SHP77 (cell line): ENCODE measurements at places on chromosomes 13 and 19.

DNA sequence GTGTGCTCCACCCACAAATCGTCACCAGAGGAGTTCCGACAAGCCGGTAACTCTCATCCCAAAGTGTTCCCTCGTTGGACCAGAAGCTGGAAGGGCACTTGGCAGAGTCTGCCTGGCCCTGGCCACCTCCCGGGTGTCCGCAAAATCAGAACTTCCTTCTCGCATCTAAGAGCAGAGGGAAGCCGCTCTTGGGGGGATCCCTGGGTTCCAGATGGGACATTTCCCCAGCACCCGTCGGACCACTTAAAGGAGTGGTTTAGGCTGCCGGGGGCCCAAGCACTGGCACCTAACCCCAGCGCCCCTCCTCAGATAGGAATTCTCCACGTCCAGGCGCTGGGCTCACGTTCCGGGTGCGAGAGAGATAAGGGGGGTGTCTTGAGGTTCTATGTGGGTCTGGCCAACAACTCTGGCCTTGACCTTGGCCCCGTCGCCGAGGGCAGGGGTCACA, 857 bp upstream of the MAP2K7 start:
- no peak for DNase-seq

DNA sequence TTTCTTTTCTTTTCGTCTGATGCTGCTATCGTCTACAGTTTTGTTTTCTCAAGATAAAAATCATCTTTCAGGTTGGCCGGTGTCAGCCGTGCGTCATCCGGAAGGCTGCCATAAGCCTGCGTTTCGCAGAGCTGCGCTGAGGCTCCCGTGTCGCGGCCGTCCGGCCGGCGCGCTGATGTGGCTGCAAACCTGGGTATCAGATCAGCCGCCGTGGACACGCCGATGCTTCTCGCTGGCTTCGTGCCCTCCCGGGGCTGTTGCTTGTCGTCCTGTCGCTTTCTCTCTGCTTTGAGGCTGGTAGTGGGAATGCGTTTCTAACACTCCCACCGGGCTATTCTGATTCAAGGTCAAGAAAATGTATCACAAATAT, 45.9 kb upstream of the TFDP1 start:
- DNase-seq: no peak

DNA sequence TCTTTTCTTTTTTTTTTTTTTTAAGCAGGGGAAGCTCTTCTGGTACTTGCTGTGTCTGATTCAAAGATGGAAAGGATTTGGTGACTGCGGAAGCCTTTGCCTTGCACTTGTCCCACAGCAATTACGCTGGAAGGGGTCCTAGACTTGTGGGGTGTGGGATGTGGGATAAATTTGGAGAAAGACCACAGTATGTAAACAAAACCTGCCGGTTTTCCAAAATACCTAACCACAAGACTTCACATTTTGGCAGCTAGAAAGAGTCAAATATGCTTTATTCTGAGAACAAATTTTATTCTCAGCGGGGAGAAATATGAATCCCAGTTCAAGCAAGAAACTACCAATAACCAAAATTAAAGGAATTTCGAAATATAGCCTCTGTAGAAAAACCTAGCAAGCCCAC, 176.5 kb downstream of the SPRY2 start:
- no peak for DNase-seq

- DNase-seq: no peak
These were observed 6.0 kb downstream of the A1BG start for GRCh38 chr19:58346961-58347929.

DNA sequence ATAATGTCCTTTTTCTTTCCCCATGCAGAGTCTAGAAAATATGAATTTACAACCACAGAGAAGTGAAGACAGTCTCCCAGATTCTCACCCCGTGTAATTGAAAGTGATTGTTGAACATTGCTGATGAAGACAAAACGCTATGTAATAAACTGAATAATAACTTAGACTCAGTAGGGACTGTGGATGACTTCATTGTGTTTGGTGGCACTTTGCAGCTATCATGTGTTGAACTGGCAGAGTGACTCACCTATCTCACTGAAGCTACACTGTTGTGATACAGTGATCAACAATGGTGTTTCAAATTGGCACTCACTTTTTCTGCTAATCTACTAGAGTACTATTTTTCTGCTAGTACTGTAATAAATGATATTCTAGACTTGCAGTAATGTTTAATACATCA, 261.3 kb downstream of the DACH1 start:
- no peak for DNase-seq

DNA sequence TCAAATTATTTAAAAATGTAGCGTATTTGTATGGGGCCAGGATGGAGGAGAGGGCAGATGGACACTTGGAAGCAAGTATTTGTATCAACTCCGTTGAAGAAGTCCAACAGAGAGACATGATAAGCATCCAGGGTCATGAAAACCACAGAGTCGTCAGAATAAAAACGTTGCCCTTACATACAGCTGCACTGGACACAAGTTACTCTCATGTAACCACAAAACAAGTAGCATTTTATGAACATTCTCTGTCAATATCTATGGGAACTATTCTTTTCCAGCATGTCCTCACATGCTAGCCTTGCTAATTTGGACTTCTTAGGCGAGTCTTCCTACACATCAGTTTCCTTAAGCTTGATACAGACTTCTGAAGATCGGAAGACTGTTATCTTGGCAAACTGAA, 35.0 kb downstream of the EFNB2 start:
- DNase-seq: no peak

DNA sequence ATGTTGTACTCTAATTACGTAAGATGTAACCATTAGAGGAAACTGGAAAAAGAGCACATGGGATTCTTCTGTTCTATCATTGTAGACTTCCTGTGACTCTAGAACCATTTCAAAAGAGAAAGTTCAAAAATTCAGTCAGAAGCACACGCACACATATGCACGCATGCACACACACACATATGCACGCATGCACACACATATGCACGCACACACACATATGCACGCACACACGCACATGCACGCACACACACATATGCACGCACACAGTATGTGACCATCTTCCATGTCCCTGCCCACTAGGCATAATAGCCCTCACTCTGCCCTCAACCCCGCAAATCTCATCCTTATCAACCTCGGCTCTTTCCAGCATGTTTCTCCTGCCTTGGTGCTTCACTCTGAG, 14.0 kb downstream of the GP6 start:
- DNase-seq: no peak

DNA sequence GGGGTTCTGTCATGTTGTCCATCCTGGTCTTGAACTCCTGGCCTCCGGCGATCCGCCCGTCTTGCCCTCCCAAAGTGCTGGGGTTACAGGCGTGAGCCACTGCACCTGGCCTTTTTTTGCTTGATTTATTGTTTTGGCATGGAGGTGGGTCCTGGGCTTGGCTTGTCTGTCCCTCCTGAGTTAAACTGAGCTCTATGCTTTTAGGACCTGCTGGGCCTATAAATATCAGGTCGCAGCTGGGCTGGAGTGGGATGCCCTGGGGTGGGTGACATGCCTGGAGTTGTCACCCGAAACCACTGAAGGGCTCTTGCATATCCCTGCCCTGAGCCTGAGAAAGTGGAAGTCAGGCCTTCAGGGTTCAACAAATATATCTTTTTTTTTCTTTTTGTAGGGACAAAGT, 5.5 kb downstream of the ARRDC5 start:
- DNase-seq: no peak
